ENCODE measurements at places on chromosomes 2 and 18. TPM values are rescaled to one million over a fixed set of nuclear protein-coding genes. Genes with fewer than 3 reads are reported as not detected.

Gene MOGAT1
- 0.45 TPM for total RNA-seq

GRCh38 chr2:120066800-120067547, 54.1 kb downstream of the EPB41L5 start:
- no peak for DNase-seq

Gene PJVK
- 7.2 TPM for total RNA-seq

DNA sequence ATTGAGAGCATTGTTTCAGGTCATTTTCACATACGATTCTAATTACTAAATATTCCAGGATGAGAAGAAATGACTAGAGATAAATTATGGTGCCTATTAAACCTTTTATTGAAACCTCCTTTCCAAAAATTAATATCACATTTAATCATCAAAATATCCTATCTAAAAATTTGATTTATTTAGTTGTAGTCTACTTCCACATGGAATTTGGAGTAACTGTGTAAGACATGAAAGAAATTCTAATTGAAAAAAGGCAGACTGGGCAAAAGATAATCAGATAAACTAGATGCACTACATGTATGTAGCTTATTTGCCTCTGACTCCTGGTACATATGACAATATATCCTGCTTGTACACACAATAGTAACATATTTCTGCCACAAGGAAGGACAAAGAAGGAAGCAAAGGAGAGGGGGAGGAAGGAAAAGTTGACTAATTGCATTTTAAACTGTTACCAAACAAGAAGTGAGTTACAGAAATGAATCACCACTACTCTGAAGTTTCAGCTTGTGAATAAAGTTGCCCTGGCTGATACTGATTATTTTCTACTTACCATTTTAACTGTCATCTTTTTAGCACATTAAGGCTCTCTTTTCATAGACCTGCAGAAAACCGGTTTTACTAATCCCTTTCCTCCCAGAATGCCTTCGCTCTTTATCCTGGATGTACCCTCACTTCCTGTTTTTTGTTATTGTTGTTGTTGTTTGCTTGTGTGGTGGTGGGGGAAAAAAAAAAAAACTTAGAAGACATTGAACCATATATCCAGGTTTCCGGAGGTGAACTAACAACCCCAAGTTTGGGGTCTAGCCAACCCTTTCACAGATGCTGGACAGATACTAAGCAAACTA, 28.4 kb downstream of the NRXN1 start:
- DNase-seq = no peak

GRCh38 chr2:70816726-70817125, 3.7 kb downstream of the CLEC4F start:
- DNase-seq = no peak

DNA sequence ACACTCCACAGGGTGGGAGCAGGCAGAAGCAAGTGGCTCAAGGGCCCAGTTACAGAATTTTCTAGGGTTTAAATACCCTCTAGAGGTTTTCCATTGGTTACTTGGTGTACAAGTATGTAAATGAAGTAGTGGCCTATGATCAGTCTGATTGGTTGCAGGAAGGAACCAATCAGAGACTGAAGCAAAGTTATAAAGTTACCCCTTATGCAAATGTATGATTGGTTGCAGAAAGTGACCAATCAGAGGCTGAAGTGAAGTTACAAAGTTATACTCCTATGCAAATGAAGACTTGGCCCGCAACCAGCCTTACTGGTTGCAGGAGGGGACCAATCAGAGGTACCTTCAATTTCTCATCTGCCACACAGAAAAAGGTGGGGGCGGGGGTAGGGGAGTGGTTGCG, 154.6 kb downstream of the INO80D start:
- no peak for DNase-seq

DNA sequence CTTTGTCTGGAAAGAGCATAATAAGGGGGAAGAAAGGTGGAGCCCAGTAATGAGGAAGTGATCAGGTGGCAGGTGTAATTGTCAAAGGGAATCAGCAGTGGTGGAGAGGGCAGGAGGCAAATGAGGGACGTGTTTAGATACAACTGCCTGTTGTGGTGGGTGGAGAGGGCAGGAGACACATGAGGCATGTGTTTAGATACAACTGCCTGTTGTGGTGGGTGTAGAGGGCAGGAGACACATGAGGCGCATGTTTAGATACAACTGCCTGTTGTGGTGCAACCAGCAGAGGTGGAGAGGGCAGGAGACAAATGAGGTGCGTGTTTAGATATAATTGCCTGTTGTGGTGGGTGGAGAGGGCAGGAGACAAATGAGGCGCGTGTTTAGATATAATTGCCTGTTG, 173.1 kb downstream of the ANKRD30B start:
- no peak for DNase-seq

Gene FAM228B
- total RNA-seq = 61.4 TPM

DNA sequence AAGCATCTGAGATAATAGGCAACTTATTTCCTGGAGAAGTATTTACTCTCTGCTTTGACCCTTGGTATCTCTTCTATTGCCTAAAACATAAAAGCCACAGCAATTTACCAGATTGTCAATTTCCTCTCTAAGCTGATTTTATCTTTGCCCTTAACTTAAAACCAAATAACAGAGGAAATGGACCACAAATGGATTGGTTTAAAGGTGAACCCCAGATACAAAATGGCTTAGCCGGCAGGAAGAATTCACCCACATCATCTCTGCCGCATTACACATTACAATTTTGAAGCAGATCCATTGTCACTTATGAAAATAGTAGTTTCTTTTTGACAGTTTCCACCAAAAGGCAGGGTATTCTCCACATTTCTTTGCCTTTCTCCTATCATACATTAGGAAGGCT, 585.8 kb upstream of the CHAC2 start:
- DNase-seq = no peak

GRCh38 chr2:46489423-46490174, 10.2 kb downstream of the TMEM247 start:
- DNase-seq = no peak

GRCh38 chr18:35045806-35046205, 4.6 kb downstream of the MAPRE2 start:
- DNase-seq = no peak

Gene HOXD9
- 4.9 TPM for total RNA-seq

GRCh38 chr2:42342795-42343241, 18.2 kb downstream of the COX7A2L start:
- DNase-seq = no peak

GRCh38 chr2:101357376-101357775, 29.9 kb downstream of the CREG2 start:
- no peak for DNase-seq

DNA sequence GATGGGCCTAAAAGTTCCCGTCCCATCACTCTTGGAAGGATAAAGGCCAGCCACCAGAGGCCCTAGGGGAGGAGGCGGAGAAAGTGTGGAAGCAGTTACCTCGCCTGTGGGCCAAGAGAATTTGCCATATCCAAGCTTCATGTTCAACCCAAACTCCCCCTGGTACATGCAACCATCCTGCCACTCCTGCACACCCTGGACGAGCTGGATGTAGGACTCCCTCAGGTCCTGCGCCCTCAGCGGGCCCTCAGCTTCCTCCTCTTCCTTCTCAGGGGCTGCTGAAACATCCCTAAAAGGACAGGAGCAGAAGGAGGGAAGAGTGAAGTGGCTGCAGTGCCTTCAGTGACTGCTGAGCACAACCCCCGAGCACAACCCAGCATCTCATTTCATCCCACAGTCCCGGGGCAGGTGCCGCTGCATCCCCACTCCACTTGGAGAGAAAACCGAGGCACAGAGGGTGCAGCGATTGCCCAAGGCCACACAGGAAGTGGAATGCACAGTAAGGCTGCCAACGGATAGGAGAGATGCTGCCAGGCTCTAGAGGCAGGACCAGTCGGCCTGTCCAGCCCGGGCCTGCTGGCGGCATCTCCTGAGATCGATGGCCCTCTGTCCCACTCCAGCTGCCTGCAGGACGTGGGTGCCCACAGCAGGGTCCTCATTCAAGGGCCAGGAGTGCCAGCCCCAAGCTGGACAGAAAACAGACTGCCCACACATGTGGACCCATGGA, 2.9 kb downstream of the ANKMY1 start:
- no peak for DNase-seq

GRCh38 chr2:131040661-131041401, 52.4 kb downstream of the FAM168B start:
- peak; percentile 46 for DNase-seq

Gene HOXD10
- 1.9 TPM for total RNA-seq

GRCh38 chr2:219289195-219289536, 10.0 kb downstream of the DNAJB2 start:
- no peak for DNase-seq

- no peak for DNase-seq
Observed at GRCh38 chr2:85439025-85439472, 20.5 kb downstream of the SH2D6 start.

- no peak for DNase-seq
Observed at GRCh38 chr2:217857624-217858506, 144.9 kb downstream of the TNS1 start.

- peak; percentile 90 for DNase-seq
Observed at GRCh38 chr2:203535078-203535783, at the start of gene RAPH1. Gene RAPH1 (minus strand): TSS chr2:203535301. CDS start chr2:203495353, 39,948 bp downstream.

Gene RRM2
- 1.0 TPM for total RNA-seq

- no peak for DNase-seq
Observed at GRCh38 chr2:119409506-119409905, 22.1 kb upstream of the TMEM37 start.

Gene SRBD1
- total RNA-seq = 22.5 TPM

- DNase-seq = no peak
Observed at GRCh38 chr18:63286926-63287325, 32.6 kb downstream of the BCL2 start.

GRCh38 chr2:241547781-241548450, 10.6 kb upstream of the BOK start:
- DNase-seq = no peak

GRCh38 chr18:658001-658946, 821 bp downstream of the TYMS start:
- peak; percentile 87 for DNase-seq

DNA sequence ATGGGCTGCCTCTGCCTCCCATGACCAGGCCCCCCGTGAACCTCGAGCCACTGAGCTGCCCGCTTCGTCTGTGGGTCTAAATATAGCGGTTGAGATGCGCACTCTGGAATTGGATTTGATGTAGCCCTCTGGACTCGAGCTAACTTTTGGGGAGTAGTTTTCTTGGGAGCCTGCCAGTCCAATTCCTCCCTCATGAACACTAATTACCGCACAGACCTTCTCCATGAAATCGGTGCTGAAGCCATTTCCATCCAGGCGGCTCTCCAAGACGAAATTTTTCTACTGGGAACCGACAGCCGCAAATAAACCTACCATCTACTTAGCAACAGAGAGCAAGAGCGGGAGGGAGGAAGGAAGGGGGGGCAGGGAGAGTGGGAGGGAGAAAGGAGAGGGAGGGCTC, 63.6 kb downstream of the CELF4 start:
- DNase-seq = no peak

DNA sequence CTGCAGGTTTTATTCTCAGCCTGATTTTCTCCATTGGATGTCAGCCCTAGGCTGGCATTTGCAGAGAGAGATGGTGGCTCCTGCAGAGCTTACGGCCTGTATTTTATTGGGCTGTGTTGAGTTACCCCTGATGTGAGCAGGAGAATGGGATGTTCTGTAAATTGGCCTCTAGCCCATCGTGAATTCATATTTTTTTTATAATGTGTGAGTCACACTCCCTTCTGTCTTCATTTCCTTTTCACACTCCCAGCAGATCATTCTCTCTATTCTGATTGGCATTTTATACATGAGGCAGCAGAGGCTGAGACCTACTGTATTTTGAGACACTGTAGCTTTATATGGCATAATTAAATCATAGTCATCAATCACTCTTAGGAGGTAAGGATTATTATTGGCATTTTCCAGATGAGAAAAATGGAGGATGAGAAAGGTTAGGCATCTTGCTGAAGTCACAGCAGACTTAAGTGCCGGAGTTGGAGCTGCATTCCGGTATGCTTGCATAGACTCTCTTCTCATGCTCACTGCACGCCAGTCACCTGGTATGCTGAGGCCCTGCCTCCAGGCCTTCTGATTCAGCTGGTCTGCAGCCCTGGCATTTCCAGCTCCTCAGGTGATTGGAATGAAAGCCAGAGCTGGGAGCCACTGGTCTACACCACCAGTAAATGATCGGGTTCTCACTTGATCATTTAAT, 142.4 kb downstream of the NEDD4L start:
- DNase-seq = no peak

- DNase-seq = no peak
Observed at GRCh38 chr2:109253217-109253616, 124.2 kb downstream of the SH3RF3 start.

Gene ZAP70
- 4.5 TPM for total RNA-seq

Gene CXCR1
- 4.9 TPM for total RNA-seq

Gene PLEKHH2
- total RNA-seq = 58.9 TPM

GRCh38 chr2:28317390-28317789, 75.3 kb upstream of the FOSL2 start:
- DNase-seq = no peak

Gene CCDC148
- 2.9 TPM for total RNA-seq

DNA sequence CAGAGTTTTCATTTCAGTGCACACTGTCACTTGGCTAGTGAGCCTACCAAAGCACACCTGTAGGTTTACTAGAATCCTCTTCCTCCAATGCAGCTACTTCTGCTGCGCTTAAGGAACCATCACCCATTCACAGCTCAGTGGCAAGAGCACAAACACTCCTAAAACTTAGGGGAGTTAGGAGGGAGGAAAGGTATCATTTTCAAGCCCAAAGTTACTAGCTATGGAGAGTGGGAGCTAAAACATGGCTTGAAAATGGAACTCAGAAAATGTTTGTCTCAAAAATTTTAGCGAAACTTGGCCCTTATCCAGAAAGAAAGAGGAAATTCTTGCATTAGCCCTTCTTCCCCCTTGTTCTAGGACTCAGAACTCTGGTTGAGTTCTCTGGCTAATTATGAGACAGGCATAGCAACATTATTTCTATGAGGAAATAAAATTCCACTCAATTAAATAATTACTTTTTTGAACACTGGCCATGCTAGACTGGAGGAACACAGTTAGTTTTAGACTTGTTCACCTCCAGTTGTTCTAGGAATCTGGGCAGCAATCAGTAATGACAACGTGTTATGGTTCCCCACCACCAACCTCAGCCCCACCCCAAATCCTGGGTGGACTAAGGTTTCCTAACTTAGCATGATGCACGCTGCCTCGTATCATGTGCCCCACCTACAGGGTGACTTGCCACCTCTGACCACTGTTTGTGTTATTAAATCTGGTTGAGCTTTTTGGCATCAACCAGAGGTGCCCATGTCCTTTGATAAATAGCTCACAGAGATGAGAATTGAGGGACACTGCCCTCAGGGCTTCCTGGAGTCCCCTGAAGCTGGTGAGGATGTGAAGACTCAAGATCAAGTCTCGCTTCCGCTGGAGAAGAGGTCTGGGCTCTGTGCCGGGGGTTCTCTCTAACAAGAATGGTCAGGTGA, 32.8 kb downstream of the LPIN2 start:
- DNase-seq = no peak

Gene DUSP2
- 7.3 TPM for total RNA-seq

DNA sequence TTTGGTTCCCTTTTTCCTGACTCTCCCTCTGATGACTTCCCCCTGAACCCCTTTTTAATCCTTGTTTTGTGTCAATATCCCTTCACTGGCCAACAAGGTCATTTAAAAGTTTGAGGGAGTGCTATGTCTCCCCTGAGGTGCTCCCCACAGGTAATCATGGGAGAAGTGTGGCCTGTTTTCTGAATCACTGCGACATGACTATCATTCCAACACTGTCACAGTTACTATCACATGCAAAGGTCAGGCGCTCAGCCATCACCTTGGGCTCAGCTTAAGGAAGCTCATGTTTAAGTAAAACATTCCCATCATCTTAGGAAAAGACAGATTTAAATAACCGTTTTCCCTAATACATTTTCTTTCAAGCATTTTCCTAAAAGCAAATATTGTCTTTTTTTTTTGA, 20.9 kb upstream of the ACAA2 start:
- DNase-seq = no peak

All from sciatic nerve (tissue), 2 donors.